Kidney epithelial cell (primary cell): ENCODE measurements at places on chromosomes 5 and 9. TPM values are rescaled to one million over a fixed set of nuclear protein-coding genes. Genes with fewer than 3 reads are reported as not detected.

DNA sequence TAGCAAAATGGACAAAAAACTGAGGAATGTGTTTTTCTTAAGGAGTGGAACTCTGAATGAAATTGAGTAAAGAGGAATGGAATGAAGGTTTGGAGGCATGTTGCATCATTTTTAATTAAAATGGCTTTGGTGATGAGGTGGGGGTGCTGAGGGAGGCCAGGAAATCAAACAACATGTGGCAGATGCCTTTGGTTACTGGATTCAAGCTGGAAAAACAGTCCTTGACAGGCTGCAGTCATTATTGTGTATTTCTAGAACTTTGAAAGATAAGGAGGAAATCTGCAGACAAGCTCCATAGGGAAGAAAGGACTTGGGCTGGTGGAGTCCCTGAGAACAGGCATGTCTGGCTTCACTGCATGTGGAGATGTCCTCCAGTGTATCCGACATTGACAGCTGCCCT is 203.5 kb upstream of the HAPLN1 start:
- DNase-seq, result no peak

GRCh38 chr9:127177231-127177630 is 54.8 kb upstream of the ANGPTL2 start:
- DNase-seq, result no peak

GRCh38 chr9:68454579-68455334 is 85.9 kb downstream of the TMEM252 start:
- DNase-seq, result no peak

GRCh38 chr5:138655530-138656190 is 80.5 kb upstream of the HSPA9 start:
- no peak for DNase-seq

DNA sequence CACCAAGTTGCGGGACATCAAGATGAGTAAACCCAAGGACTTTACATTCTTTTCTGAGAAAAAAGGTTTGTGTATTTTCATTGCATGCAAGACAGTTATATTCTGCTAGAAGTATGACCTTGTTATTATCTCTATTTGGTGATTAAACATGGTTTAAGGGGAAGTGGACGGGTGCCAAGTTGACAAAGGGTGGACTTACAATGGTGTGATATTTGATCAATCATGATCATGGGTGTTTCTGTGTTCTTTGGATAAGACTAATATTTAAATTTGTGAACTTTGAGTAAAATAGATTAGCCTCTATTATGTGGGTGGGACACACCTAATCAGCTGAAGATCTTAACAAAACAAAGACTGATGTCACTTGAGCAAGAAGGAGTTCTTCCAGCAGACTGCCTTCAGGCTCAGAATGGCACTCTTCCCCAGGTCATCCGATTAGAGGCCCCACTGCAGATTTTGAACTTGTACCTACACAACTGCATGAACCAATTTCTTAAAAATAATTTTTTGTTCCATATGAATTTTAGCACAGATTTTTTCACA is 782.9 kb downstream of the CDH12 start:
- DNase-seq, result no peak

DNA sequence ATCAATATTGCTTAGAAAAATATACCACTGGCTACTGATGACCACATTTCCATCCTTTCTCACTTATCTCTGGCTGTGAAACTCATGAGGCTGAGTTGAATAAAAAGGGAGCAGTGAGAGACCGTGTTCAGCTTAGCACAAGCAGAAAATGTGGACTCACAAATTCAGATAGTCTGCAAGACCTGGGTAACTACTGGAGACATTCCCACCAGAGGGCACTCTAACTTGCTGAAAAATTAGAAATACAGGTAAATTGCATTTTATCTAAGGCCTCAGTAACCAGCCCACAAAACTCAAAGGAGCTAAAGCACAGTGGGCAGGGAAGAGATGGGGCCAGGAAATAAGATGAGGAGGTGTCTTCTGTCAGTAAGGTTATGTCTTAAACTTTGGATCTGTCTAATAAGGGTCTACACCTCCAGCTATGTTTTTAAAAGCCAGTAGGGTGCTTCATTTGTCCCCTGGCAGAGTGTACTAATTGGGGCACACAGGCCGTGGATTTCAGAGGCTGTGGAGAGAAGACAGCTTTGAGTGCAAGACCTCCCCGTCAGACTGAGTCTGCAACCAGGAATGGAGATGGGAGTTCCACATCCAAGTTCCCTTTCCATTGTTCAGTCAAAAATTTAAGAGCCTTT is 8.7 kb upstream of the NDUFB6 start:
- peak; percentile 43 for DNase-seq

- no peak for DNase-seq
These were observed 17.9 kb downstream of the GOLGA2 start for GRCh38 chr9:128257907-128258306.

GRCh38 chr5:142808878-142809598 is 38.9 kb downstream of the ARHGAP26 start:
- no peak for DNase-seq

DNA sequence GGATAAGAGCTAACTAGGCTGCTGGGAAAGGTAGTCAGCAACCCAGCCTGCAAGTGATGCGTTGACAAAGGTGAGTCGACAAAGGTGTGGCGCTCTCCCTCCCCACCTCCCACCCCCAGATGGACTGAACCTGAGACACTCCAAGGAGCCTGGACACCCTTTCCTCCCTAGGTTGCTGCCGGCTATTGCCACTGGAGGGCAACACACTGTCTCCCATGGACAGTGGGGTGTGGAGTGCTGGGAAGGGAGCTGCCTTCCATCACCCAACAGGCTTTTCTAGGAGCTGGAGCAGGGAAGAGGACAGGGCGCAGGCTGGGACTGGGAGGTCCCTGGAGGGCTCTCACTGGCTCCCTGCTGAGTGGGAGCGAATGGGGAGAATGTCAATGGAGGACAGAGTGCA is 75.4 kb upstream of the ARAP3 start:
- no peak for DNase-seq

DNA sequence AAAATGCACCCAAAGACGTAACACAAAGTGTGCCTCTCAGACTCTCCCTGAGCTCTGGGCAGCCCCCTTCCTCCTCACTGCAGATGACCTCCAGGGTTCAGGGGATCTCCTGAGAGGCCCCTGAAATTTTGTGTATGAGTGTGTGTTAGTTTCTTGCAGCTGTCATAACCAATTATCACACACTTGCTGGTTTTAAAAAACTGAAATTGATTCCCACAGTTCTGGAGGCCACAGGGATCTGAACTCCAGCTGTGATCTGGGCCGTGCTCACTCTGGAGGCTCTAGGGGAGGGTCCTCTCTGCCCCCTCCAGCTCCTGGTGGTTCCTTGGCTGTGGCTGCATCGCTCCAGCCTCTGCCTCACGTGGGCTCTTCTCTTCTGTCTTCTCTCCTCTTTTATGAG is 58.8 kb downstream of the OLFM1 start:
- no peak for DNase-seq

DNA sequence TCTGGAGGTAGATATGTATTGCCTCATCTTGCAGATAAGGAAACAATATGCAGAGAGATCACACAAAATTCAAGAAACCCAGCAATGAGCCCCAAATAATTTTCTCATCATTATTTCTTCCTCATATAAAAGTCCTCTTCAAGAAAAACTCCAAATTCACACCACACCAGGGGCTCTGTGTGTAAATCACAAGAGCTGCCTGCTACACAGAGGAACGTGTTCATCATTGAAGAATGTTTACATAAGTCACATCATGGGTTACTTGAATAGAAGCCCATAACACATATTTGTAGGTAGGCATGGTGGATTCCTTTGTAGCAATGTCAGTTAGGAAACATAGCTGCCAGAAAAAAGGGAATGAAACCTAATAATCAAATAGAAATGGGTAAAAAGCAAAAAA is 308.1 kb upstream of the TLE4 start:
- no peak for DNase-seq

GRCh38 chr5:32984851-32985610 is 273.9 kb downstream of the NPR3 start:
- DNase-seq, result no peak

- DNase-seq, result no peak
These were observed 30.0 kb downstream of the CDC37L1 start for GRCh38 chr9:4709380-4709779.

- peak; percentile 73 for DNase-seq
These were observed 49.4 kb downstream of the PLK2 start for GRCh38 chr5:58410441-58410840.

Gene CDKN2B-AS1
- total RNA-seq, result 0.04 and 0.14 TPM in 2 replicates

Gene NR6A1
- 0.92 and 2.2 TPM in 2 replicates for total RNA-seq

Gene RBM22
- 55.6 and 56.7 TPM in 2 replicates for total RNA-seq

Gene DTWD2
- 5.3 and 7.9 TPM in 2 replicates for total RNA-seq

Gene RASEF
- 9.5 and 10.2 TPM in 2 replicates for total RNA-seq

Gene ZDHHC11
- total RNA-seq, result 0.68 and 1.3 TPM in 2 replicates

Gene PCDHGB7
- 14.0 and 14.1 TPM in 2 replicates for total RNA-seq

Gene GKAP1
- total RNA-seq, result 2.7 TPM in 2 replicates

Gene KIF3A
- total RNA-seq, result 10.6 and 10.7 TPM in 2 replicates

Gene SPAAR
- total RNA-seq, result not detected in 2 replicates

Gene INSL6
- total RNA-seq, result not detected in 2 replicates

Gene CENPH
- 11.5 and 13.3 TPM in 2 replicates for total RNA-seq

Gene GABRP
- 0.14 and 0.50 TPM in 2 replicates for total RNA-seq
